NCI-H1930 (cell line): ENCODE measurements at places on chromosomes 2 and 18.

DNA sequence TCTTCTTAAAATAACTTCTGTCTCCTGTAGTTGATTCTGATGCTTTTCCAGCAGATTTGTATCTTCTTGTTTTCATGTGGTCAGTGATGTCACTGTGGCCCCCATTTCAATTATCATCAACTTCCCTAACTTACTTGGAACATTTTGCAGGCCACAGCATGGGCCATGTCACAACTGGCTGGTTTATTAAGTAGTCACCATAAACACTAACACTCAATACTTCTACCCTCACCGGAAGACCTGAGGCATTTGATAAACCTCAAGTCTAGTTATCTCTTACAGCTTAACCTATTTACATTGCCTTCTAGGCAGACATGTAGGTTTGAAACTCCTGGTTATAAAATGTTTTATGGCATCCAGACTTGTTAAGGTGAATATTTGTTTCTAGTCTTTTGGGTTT is 37.4 kb upstream of the PROKR1 start:
- DNase-seq = no peak

DNA sequence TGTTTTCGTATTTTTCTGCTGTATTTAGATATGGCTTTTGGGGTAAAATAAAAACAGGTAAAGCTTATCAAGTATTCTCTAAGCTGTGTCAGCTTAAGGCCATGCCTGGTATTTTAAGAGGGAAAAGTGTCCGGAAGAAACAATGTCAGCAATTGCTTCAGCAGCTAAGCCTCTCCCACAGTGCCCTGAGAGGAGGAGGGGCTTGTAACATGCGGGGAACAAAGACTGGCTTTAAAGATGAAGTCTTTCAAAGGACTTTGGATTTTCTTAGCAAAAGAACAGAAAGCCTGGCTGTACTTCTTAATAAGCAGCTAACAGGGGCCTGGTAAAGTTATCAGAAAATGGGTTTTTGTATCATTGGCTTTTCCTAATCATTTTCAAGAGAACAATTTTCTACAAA is 102.8 kb downstream of the PXDN start:
- DNase-seq = no peak

DNA sequence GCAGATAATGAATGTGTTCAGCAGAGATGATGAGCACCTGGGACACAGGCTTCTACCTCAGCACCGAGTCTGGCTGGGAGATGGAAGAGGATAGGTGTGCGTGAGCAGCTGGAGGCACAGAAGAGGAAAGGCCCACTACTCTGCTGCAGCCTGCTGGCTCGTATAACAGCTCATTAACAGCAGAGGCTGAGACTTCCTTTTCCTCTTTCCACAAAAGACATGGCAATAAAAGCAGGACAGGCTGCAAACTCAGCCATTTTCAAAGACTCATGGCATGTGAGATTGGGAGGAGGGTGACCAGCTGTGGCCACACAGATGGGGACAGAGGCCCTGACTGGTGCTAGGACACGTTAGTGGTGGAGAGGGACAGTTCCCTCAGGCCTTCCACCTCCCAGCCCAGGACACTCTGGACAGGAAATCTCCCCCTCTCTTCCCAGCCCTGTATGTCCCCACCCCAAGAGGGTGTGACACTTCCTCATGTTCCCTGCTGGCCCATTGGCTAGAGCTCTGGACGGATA is 60.3 kb downstream of the CACNB4 start:
- DNase-seq = no peak

DNA sequence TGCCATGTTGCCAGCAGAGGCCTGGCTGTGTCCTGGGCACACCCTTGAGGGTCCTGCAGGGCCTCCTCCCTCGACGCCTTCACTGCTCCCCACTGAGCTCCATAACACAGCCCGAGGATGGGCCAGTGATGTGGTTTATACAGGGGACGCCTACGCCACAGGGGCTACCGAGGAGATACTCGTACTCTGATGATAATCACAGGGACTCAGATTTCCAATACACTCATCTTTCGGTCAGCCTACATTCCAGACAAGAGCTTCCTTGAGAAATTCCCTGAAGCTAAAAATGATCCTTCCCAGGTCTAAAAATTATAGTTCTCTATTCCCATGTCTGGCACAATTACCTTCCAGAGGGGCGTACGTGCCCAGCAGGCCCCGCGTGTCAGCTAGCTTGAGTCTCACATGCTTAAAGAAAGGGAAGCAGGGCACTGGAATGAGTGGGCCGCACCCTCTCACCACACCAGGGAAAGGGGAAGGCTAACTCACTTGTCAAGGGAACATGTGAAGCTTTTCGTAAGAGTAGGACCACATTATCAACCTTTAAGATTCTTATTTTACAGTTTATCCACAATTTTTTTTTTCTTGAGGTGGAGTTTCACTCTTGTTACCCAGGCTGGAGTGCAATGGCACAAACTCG is 159.5 kb upstream of the NDUFV2 start:
- DNase-seq = no peak

GRCh38 chr2:143183804-143184463 is 54.7 kb downstream of the ARHGAP15 start:
- no peak for DNase-seq

DNA sequence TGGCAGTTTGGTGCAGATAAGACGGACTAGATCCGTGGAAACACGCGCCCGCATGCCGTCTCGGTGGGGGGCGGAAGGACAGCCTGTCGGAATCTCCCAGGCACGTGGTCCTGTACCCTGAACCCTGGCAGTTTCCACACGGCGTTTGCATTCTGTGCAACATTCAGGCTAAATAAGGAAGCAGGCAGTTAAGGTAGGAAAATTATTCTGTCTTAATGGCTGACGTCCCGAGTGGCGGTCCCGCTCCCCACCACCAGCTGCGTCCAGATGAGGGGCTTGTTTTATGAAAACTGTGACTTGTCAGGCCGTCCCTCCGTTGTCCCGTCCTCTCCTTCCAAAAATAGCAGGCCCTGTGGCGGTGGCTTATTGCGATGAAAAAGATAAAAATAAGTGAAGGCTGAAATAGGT is 120.2 kb downstream of the NFATC1 start:
- no peak for DNase-seq

GRCh38 chr2:151757861-151758260 is 23.6 kb upstream of the NEB start:
- no peak for DNase-seq

- DNase-seq = no peak
These were observed 21.6 kb downstream of the DNMT3A start for GRCh38 chr2:25320077-25320476.

DNA sequence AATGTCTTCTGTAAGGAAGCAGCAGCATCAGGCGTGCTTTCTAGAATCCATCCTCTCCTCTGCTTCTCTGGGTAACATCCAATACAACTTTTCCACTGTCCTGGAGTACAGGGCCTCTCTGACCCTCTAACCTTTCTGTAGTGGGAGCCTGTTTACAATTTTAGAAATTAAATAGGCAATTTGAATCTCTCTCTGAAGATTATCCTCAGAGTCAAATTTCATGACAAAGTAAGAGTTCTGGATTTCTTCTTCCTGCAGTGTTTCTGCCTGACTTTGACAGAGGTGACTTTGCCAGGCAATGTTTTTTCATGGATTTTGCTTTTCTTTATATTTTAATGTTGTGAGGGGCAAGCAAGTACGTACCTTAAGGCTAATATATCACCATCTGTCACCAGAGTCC is 558.4 kb downstream of the PARD3B start:
- no peak for DNase-seq

DNA sequence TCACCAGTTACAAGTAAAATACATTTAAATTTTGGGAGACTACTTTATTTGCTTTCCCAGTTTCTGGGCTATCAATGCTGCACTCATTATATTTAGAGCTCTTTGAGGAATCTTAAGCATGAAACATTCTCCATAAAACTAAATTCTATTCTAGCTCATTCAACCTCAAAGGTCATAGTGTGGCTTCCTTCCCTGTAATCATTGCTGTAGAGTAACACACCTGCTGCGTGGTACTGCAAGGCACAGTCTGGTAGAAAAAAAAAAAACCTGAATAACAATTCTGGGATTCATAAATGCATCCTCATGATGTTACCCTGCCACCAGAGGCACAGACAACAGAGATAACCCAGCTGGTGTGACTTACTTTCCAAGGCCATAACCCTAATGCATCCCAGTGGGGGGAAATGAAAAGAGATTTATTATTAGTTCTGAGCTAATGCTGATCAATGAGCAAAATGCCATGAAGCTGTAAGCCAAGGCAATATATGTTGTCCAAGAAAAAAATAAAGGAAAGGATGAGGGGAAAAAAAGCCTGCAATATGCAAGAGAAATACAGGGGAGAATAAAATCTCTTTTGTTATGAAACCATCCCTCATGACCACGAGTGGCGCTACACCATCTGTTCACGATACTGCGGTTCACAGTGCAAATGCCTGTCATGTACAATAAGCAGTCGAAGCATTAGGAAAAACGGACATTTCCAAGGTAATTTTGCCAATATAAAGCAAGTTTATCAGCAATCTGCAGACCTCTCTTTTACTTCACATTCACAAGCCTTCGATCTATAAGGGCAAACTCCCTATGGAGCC is 1481.6 kb upstream of the PIK3C3 start:
- DNase-seq = no peak
